Stimulated activated CD4-positive, alpha-beta T cell treated with anti-CD3 and anti-CD28 coated beads, Interleukin-12 subunit alpha, Interleukin-12 subunit beta, amount 100 ng/mL, for 48 hours (primary cell): ENCODE measurements at places on chromosomes 5 and 9.
A peak's percentile ranks its signal among the peaks of the same experiment; 100 is the strongest.

DNA sequence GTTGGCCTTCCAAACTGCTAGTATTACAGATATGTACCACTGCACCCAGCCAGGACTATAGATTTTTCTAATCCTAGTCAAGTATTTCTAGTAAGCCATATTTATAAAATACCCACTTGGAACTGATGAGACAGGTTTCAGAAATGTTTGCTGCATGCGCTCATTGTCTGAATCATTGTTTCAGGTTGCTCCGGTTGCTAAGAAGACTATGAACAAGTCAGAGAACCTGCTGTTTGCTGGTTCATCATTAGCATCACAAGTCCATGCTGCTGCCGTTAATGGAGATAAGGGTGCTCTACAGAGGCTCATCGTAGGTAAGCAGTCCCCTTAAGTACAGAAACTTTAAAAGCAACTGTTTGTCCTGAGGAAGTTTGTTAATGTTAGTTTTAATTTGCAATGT is 5.3 kb downstream of the INVS start:
- DNase-seq: no peak

- no peak for DNase-seq
These were observed 224.4 kb downstream of the EBF1 start for GRCh38 chr5:158875272-158875679.

DNA sequence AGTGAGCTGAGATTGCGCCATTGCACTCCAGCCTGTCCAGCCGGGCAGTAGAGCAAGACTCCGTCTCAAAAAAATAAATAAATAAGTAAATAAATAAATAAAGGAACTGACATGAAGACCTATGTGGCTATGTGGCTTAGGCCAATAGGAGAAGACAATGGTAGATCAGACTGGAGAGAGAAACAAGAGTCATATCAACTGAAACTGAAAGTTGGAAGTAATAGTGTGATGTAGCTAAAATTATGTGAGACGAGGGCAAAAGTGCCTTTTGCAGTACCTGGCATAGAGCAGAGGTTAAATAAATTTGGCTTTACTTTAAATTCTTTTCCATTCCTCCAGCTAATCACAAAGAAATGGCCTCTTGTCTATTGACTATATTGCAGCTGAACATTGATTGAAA is 7.3 kb downstream of the FBP2 start:
- DNase-seq: no peak

- DNase-seq: no peak
These were observed 183.2 kb upstream of the DAB2 start for GRCh38 chr5:39608024-39608423.

GRCh38 chr9:93893899-93894690 is 61.1 kb downstream of the BARX1 start:
- DNase-seq: no peak

GRCh38 chr5:175809531-175810121 is 61.8 kb upstream of the CPLX2 start:
- DNase-seq: no peak

- no peak for DNase-seq
These were observed 302.0 kb upstream of the RGMB start for GRCh38 chr5:98471458-98471857.

GRCh38 chr5:79346420-79346824 is 110.5 kb downstream of the JMY start:
- no peak for DNase-seq

GRCh38 chr5:136033234-136033633 is 4.4 kb downstream of the TGFBI start:
- no peak for DNase-seq

GRCh38 chr5:154221371-154221896 is 30.9 kb downstream of the GALNT10 start:
- DNase-seq: peak; percentile 32

GRCh38 chr9:21395778-21396717 is 10.8 kb upstream of the IFNA2 start:
- DNase-seq: peak; percentile 43

- DNase-seq: no peak
These were observed 325.0 kb upstream of the MSX2 start for GRCh38 chr5:174399411-174399810.

DNA sequence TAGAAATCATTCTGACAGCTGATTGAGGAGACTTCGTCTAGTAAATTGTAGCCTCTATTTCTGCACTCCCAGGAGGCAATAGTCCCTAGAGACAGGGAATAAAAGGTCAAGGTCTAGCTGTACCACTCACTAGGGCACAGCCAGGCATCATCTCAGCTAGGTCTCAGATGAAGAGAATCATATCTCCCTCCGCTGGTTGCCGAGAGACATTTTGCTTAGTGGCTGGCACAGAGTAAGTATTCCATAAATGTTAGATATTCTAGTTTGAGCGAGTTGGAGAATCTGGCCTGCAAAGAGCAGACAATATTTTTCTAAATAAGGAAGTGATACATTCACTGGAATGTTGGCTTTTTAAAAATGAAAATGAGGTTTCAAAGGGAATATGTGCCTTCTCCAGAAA is 180.4 kb upstream of the ACTBL2 start:
- no peak for DNase-seq

DNA sequence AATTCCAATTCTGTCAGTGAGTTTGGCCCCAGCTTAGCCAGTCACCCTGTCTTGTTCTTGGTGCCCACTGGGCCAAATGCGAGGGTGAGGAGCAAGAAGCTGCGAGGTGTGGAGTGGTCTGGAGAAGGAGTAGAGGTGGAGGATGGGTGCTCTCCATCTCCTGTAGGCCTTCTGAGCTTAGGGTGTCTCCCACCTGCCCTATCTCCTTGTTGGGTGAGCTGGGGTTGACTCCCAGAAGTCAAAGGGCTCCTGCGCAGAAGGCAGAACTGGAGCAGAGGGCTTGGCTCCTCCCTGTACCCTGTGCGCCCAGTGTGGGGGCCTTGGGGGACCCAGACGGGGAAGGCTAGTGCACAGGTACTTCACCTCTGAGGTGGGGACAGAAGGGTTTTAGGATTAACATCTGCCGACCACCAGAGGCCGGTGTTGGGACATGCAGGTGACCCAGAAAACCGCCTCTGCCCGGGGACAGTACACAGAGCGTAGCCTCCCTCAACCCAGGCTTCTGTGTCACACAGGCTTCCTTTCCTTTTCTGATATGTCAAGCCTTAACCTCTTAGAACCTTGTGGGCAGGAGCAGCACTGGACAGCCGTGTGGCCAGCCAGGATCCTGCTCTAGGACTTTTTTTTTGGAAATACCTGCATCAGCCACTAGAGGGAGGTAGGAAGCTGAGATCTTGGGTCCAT is 16.9 kb downstream of the IL5 start:
- DNase-seq: no peak

GRCh38 chr9:82152181-82152580 is 163.6 kb downstream of the SPATA31D1 start:
- DNase-seq: no peak

DNA sequence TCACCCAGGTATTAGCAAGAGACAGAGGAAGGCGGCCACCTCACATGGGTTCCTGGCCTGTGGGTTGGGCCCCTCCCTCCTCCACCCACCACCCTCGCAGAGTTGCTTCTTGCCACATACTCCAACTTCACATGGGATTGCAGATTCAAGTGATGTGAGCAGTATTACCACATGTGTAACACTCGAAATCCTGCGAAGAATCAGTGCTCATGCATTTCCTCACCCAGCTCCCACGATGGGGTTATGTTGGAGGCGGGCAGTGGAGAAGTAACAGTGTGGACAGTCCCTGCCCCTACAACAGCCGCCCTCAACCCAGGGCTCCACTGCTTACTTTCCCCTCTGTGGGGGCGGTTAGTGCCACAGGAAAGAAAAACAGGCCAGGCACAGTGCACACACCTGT is 3.9 kb upstream of the FBP1 start:
- no peak for DNase-seq

DNA sequence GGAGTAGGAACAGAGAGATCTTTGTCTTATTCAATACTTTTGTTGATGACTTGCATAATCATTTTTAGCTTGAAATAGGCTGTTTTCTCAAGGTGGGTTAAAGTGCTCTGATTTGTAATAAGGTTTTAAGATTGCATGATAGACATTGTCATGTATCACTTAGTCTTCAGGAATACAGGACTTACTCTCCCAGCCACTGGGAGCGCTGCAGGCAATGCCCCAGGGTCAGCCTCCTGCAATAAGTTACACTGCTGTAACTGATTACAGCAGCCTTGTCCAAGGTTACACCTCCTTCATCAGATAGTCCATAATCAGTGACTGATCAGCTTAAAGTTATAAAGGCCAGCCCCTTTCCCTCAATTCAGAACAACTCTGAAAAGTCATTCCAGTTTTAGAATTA is 218.6 kb downstream of the ESM1 start:
- DNase-seq: no peak

DNA sequence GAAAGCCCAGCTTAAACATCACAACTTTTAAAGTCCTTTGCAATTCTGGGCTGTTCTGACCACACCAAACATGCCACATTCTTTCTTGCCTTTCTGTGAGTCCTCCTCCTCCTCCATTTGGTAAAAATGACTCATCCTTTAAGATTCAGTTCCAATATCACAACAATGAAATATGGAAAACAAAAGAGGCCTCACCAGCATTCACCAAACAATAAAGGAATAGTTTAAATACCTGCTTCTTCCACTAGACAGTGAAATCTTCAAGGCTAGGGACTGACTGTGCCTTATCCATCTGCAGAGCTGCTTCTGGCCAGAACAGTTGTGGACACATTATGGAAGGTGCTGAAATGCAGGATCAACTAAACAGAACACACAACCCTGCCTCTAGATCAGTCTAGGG is 36.0 kb downstream of the NR6A1 start:
- DNase-seq: no peak

- DNase-seq: no peak
These were observed 21.3 kb downstream of the WWC1 start for GRCh38 chr5:168312606-168313295.

DNA sequence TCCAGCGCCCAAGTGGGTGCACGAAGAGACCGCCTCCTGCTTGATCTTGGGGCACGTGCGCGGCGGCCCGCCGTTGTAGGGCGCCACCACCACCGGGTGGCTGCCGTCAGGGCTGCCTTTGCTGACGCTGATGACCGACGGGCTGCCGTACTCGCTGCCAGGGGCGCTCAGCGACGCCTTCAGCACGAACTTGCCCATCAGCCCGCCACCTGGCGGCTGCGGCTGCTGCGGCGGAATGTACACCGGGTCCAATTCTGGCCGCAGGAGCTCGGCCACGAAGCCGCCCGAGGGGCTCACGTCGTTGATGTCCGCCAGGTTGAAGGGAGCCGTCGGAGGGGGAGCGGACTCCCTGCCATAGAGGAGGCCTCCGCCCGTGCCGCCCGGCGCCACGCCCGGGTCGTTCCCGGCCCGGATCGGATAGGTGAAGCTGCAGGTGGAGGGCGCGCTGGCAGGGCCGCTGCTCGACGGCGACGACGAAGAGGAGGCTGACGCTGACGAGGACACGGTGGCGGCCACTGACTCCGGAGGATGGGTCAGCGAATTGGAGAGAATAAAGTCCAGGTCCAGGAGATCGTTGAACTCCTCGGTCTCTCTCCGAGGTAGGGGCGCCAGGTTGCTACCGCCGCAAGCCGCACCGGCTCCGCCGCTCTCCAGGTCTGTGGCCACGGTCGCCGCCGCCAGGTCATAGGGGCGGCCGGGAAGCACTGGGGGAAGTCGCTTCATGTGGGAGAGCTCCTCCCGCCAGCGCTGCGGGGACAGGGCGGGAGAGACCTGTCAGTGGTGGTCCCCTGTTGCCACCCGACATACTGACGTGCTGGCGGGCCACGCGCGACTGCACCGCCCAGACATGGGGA is 1.8 kb downstream of the KLF4 start:
- no peak for DNase-seq

- no peak for DNase-seq
These were observed 44.2 kb downstream of the FAXDC2 start for GRCh38 chr5:154806176-154806575.

- no peak for DNase-seq
These were observed 160.1 kb downstream of the HMHB1 start for GRCh38 chr5:143972068-143972467.

GRCh38 chr5:83441747-83442146 is 29.8 kb upstream of the VCAN start:
- no peak for DNase-seq

GRCh38 chr9:129340427-129341170 is 162.5 kb upstream of the IER5L start:
- DNase-seq: no peak

GRCh38 chr5:36662291-36662851 is 56.0 kb downstream of the SLC1A3 start:
- DNase-seq: no peak

DNA sequence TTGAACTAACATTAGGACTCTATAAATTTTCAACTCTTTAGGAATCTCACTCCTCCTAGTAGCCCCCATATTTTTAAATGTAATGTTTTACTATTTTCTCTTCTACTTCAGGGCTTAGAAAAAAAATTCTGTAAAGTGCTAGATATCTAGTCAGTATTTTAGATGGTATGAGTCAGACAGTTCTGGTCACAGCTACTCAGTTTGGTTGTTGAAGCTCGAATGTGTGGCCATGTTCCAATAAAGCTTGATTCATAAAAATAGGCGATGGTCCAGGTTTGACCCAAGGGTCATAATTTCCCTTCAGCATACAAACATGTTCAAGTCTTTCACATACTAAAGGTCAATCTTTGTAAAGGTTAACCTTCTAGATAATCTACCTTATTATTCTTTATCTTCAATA is 566.0 kb upstream of the CDH18 start:
- no peak for DNase-seq

DNA sequence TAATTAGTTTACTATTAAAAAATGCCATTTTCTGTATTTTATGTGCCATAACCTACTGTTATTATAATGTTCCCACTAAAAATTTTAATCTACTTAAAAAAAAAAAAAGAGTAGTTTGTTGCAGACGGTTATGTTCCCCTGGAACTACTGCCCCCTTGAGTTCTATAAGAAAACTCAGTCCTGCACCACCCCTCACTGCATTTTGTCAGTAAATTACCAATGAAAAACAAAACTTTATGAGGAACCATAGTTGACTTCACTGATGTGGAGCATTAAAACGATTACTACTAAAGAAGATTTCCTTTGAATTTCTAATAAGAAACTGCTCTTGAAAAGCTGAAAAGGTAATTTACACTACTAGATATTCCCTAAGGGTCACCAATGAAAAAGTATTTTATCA is 288.7 kb downstream of the FBXL17 start:
- DNase-seq: no peak

DNA sequence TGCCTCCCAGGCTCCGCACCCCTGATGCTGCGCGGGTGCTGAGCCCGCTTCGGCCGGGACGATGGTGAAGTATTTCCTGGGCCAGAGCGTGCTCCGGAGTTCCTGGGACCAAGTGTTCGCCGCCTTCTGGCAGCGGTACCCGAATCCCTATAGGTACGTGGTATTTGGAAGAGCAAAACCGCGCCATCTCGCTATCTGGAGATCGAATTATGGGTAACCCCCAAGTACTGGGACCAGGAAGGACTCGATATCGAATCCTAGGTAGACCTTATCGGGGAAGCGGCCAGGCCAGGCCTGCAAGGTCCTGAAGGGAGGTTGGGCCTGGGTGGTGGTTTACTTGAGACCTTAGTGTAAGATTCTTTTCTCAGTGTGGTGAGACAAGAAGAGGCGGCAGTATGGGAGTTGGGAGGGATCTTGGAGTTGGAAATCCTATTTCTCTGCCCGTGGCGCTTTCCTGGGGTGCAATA is 359 bp downstream of the PRELID1 start:
- no peak for DNase-seq
